ENCODE measurements at places on chromosomes 12 and 14.

DNA sequence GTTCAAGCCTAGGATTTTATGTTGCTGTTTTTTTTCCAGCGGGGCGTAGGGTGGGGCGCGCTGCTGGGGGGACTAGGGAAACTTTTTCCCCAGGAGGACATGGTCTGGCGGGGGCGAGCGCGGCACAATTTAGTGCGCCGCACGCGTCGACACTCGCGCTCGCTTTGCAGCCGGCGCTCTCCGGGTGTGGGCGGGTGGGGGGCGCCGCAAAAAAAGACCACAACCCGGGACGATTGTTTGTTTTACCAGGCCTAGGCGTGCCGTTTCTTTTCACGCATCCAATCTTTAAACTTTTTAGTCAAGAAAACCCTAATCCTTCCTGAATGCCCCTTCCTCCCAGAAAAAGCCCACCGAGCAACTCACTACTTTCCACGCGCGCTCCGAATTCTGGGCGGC is 865 bp upstream of the ZFP36L1 start:
- DNase-seq = no peak

DNA sequence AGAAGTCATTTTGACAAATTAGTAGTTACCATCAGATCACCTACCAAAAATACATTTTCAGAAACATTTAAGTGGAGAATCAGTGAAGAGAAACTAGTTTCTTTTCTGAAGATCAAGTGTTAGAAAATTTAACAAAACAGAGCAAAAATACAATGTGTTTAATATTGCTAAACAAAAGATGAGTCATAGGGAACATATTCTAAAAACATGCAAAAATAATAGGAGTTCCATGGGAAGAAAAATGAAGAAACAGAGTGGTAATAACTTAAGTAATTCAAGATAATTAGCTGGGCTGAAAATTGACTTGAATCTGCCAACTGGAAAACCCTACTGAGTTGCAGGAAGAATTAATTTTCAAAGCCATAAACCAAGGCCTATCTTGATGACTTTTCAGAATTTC is 111.5 kb upstream of the KITLG start:
- DNase-seq = no peak

GRCh38 chr14:46540986-46541385 is 110.6 kb downstream of the RPL10L start:
- no peak for DNase-seq

GRCh38 chr14:34003691-34004090 is 52.8 kb upstream of the EGLN3 start:
- no peak for DNase-seq

DNA sequence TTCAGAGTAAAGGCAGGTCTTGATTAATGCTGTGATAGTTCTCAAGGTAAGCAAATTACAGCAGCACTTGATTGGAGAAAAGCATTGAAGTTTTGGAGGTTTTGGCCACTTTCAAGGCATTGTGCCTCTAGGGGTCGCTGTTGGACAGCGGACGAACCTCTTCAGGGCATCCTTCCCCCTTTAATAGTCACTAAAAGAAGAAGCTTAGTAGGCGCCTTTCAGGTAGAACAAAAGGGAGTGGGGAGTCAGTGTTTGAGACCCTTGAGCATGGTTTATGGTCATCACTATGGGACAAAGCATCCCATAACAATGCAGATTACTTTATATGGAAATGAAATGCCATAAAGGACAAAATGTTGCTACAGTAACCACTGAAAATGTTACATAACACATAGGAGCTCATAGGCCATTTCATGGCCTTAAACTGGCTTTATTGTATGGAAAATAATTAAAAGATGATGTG is 199.5 kb upstream of the DCN start:
- peak; percentile 93 for DNase-seq

- no peak for DNase-seq
Observed at GRCh38 chr12:116628989-116629388, 69.8 kb downstream of the MAP1LC3B2 start.

GRCh38 chr14:64630778-64631177 is 73.4 kb upstream of the PLEKHG3 start:
- no peak for DNase-seq

DNA sequence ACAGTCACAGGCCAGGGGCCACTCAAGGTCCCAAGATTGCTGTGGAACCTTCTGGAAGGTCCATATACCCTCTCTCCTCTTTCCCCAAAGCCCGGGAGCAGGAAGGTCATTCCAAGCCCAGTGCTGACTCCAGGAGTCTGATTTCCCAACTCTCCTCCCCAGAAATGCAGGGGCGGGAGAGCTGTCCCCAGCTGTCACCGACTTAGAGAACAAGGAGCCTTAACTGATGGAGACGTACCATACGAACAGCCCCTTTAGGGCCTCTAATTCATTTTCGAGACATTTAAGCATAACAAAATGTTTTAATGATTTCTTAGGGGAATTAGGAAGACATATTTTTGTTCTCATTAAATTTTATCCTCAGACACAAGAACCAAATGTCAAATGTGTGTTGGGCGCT is 99.2 kb downstream of the PHETA1 start:
- DNase-seq = no peak

DNA sequence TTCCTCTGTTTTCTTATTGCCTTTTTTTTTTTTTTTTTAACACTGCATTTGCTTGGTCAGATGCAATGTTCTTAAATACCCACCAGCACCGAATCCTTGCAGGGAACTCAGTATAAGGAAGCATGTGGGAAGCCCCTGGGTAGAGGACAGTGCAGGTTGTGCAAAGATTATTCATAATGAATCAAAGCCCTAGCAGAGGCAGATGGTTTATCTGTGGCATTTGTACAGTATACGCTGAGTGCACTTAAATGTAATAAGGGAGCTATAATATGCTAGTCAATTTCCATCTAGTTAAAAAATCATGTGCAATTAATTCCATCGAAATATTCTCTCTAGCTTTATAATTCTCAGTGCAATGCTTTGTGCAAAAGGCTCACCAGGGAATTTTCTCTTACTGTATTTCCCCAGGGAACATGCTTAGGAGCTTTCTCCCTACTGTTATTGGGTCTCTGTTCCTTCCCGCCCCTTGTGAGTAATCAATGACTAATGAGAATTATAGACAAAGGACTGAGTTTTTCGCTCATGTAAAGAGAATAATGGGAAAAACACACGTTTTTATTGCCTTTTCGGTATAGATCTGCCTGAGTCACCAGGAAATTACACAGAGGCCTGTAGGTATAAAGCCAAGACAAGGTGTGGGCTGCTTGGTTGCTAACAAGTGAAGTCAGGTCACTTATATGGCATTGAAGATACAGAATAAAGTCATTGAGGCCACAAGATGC is 1214.3 kb upstream of the TMEM132C start:
- no peak for DNase-seq

DNA sequence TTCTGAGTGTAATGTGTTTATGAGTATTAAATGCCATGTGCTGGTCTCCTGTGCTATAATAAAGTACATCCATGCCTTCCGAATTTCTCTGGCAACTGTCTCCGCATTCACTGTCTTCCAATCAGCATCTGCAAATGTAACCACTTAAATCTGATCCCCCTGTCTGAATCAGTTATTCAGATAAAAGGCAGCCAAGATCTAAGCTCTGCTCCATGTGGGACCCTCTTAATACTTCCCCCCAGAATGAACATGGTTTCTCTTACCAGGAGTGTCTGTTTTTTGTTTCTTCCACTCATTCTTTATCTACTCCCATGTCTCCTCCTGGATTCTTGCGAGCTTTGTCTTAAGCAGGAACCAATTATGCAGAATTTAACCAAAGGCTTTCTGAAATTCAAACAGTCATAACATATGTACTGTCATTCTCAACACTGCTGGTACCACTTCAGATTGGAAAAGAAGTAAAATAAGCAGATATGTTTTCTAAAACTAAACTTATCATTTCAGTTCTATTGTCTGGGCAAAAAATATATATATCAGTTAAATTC is 996.7 kb upstream of the FLRT2 start:
- DNase-seq = no peak

GRCh38 chr12:89857652-89858274 is 149.1 kb upstream of the ATP2B1 start:
- no peak for DNase-seq

GRCh38 chr12:42757624-42758119 is 168.1 kb upstream of the PRICKLE1 start:
- DNase-seq = no peak

DNA sequence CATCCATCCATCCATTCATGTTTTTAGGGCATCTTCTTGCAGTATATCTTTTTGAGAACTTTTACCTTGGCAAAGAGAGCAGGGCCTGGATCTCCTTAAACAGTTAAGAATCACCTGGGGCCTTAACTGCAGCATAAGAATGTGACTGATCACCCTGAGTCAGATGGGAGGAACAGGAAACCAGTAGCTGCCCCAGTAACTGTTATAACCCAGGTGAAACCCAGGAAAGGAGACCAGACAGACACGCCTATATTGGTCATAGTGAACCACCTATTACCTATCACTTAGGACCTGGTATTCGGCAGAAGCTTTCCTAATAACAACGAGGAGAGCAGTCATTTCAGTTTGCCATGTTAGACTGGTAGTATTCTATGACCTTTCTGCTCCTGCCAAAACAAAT is 43.4 kb upstream of the NR2C1 start:
- no peak for DNase-seq

- DNase-seq = no peak
Observed at GRCh38 chr12:106045251-106045674, 93.5 kb downstream of the NUAK1 start.

- DNase-seq = no peak
Observed at GRCh38 chr12:52945389-52946232, 3.3 kb upstream of the KRT18 start.

GRCh38 chr14:45990252-45990651 is 661.3 kb downstream of the RPL10L start:
- no peak for DNase-seq

DNA sequence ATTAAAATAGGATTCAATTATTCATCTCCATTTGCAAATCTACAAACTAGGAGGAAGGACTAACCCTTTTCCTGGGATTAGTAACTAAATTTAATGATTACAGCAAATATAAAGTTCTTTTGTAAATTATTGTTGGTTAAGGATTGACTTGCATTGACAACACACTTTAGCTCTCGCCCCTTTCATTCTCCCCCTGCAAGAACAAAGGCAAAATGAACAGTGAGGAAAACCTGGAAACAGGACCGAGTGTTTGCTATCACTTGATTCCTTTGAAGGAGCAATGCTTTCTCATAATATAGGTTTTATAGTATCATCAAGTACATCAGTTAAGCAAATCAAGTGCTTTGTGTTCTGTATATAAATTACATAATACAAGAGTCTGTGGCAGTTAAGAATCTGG is 7.4 kb upstream of the COX16 start:
- DNase-seq = no peak

GRCh38 chr12:12392413-12392812 is 35.5 kb downstream of the BORCS5 start:
- DNase-seq = no peak

- no peak for DNase-seq
Observed at GRCh38 chr14:101559624-101560533, 1.4 kb upstream of the DIO3 start.

DNA sequence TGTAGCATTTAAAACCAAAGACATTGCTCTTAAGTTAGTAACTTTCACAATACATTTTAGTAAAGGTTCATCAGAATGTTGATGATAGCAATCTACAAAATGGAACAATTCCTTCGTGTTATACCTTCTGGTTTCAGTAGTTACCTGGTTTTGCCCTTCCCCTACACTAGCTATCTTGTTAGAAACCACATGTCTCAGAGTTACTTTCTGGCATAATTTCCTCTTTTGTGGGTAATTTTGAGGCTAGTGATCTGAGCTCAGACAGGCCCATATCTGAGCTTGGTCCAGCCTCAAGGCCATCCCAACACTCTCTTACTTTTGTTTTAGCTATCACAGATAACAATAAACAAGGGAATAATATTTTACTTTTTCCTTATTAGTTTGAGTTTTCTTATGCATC is 196.9 kb downstream of the KITLG start:
- no peak for DNase-seq

DNA sequence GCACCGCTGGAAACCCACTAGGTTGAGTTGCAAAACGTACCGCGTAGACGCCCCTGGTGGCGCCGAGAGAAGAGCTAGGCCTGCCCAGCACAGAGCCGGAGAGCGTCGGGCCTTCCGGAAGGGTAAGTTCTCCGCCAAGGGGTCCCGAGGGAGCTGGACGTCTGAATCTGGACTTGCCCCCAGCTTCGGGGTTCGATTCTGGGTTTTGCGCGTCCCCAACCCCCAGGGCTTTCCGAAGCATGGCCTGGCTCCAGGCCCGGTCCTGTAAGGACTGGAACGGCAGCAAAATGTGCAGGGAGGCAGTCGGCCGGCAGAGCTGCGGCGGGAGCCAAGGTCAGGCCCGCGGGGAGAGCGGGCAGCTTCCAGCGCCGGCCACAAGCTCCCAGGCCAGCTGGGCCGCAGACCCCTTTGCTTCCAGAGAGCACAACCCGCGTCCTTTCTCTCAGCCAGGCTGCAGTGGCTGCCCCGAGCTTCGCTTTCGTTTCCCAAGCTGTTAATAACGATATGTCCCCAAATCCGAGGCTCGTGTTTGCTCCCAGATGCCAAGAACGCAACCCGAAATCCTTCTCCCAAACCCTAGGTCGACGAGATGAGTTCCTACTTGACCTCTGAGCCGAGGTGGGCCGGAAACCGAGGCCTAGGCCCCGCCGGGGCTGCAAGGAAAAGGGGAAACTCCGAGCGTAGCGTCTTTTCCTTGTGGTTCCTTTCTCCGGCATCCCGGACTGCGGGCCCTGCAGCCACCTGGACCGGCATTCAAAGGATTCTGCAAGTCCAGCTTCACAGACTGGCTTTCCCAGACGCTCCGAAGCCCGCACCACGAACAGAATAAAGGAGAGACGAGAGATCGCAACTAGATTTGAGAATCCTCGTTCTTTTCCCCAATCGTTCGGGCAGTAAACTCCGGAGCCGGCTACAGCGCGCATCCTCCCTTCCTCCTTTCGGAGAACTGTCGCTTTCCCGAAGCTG is 3.2 kb upstream of the TBX5 start:
- DNase-seq = no peak

DNA sequence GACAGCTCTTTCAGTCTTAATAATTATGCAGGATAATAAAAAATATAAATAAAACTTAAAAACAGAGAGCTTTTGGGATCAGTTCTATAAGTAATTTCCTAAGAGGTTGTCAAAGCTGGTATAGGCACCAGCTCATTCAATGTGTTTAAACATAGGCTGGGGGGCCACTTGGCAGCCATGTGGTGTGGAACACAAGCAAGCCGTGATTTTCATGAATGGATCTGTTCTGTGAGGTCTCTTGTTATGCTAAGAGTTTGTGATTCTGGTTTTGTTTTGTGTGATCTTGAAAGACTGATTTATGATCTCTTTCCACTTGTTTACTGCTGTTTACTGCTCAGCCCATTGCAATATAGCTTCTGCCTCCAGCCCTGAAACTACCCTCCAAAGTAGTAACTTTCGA is 240.9 kb downstream of the FBXL14 start:
- no peak for DNase-seq

DNA sequence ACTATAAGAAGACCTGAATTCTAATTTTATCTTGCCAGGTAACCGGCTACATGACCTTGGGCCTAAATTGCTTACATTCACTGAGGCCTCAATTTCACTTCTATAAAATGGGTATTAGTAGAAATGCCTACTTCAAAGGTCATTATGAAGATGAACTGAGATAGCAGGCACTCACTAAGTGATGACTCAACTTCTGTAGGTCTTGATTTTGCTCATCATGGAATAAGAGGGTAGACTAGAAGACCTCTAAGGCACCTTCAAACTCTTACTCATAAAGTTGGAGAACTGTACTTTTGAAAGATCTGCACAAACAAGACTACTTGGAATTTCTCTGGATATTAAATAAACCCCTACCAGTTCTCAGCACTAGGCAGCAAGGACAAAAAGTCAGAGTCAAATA is 39.3 kb upstream of the FRMD6 start:
- DNase-seq = no peak
